ENCODE measurements at places on chromosomes 1 and 21. TPM values are rescaled to one million over a fixed set of nuclear protein-coding genes. Genes with fewer than 3 reads are reported as not detected.

Gene LIPI
- total RNA-seq = 123 TPM

Gene SLC1A7
- not detected for total RNA-seq

Gene TNFAIP8L2
- total RNA-seq = not detected

Gene KRTAP19-6
- total RNA-seq = not detected

Gene LAPTM5
- not detected for total RNA-seq

Gene NHLH1
- total RNA-seq = 0.55 TPM

Gene PCSK9
- 38.9 TPM for total RNA-seq

Gene TRIM67
- total RNA-seq = 0.06 TPM

Gene KRTAP13-2
- total RNA-seq = not detected

Gene LRRC8C
- 6.9 TPM for total RNA-seq

Gene TAF1A
- total RNA-seq = 19.3 TPM

Gene TEDDM1
- total RNA-seq = not detected

Gene ADAM30
- total RNA-seq = not detected

Gene OR2L3
- not detected for total RNA-seq

Gene HES3
- not detected for total RNA-seq

Gene CEP350
- 42.2 TPM for total RNA-seq

Gene PGLYRP3
- total RNA-seq = not detected

Gene GPR37L1
- not detected for total RNA-seq

Gene RIPPLY3
- 6.2 TPM for total RNA-seq

Gene SAMD13
- total RNA-seq = 1.2 TPM

Gene G0S2
- total RNA-seq = 5.8 TPM

Gene FYB2
- 0.47 TPM for total RNA-seq

Gene F5
- not detected for total RNA-seq

Gene HTR6
- not detected for total RNA-seq

All from A673 (cell line).